ENCODE measurements at places on chromosomes 12 and 14.

- no peak for DNase-seq
Observed at GRCh38 chr12:79423560-79423959, 267.2 kb downstream of the PAWR start.

DNA sequence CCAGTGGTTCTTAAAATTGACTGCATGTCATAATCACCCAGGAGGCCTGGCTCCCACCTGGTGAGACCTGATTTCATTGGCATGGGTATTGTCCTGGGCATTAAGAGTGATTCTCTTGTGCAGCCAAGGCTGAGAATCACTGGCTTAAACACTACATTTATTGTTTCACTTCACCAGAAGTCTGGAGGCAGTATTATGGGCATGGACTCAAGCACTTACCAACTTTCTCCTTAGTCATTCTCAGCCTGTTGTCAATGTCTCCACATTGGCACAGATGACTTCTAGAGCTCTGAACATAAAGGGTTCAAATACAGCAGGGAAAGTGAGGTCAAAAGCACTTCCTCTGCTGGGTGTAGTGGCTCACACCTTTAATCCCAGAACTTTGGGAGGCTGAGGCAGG is 25.6 kb upstream of the GCH1 start:
- DNase-seq, result no peak

DNA sequence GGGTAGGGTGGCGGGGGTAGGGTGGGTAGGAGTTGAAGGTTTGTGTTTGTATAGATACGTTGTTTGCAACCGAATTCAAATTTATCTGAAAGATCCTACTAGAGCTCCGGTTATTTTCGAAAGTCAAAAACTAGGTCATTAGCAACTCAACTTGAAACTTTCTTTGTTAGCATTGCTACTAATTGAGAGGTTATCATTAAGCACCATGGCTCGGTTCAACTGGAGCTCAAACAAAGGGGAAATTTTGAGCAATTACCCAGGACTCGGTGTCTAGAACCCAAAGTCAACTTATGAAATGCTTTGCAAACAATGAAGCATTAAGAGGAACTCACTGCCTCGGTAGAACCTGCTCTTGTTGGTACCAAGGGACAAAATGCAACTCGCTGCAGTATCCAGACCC is 207.7 kb downstream of the BCAT1 start:
- no peak for DNase-seq

DNA sequence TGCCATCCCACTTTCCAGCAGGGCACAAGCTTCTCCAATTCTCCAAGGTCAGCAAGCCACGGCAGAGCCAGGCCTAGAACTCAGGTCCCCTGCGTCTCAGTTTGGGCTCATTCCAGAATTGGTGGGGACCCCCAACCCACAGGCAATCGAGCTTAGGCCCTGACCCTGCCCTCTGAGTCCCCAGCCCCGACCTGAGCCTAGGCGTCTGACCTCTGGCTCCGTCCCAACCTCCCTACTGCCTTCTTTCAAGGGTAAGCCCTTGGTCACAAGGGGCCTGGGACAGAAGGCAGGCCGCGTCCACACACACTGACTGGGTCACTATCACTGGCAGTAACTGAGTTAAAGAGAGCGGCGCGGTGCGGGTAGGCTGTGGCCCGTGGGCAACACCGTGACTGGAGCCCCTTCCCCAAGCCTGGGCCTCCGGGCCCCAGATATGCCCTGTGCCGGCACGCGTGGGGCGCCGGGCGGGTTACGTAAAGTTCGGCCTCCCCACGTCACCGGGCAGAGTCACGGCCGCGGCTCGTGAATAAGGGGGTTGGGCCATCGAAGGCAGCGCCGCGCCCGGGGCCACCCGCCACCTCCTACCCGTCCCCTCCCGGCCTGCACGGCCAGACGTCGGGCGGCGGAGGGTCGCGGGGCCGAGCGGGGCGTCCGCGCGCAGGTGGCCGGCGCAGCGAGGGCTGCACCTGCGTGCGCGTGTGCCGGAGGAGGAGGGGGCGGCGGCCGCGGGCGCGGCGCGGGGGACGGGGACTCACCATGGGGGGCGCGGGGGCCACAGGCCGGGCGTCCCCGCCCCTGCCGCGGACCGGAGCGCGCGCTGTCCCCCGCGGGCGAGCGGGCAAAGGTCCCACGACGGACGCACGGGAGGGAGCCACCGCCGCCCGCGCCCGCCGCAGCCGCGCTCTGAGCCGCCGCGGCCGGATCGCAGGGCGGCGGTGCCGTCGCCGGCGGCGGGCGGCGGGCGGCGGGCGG is 516 bp downstream of the ANKRD9 start:
- DNase-seq, result peak; percentile 31

GRCh38 chr12:30696103-30696408 is 387 bp upstream of the IPO8 start:
- DNase-seq, result no peak

- no peak for DNase-seq
Observed at GRCh38 chr14:68261092-68261842, 441.7 kb downstream of the RAD51B start.

- no peak for DNase-seq
Observed at GRCh38 chr14:88518592-88519512, 36.0 kb downstream of the PTPN21 start.

DNA sequence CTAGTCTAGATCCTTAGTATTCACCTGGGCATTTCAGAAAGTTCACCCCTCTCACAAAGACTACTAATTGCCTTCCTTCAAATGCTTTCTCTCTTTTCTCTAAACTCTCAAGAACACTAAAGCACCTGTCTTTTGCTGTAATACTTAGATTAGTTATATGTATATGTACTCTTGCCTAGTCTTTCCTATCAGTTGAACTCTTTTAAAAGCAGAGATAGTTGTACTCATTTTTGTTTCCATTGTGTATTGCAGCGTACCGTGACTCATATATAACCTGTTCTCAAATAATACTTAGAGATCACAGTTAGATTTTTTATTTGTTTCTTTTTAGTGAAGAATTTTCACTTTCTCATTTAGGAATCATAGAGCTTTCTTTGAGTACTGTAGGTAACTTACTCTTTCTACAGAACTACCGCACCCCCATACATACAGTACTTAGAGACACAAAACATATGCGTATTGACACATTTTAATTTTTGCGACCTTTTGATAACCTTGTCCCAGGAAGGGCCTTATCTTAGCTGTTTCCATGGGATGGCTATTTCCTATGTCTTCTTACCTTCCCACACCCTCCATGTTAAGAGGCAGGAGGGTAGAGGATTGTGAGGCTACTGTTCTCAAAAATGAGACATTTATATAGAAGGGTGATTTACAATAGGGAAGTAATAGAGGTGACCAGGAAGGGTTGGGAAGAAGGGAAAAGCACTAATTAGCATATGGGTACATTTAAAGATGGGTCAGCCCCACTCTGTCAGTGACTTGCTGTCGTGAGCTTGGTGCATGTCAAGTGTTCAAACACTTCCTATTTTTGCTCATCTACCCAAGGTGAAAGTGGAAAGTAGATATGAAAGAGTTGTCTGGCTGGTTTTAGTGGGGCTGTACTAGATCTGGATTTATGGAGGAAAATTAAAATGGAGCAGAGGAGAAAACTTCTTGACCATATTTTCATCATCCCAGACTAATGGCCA is 74.3 kb downstream of the PLEKHA5 start:
- DNase-seq, result no peak

- no peak for DNase-seq
Observed at GRCh38 chr12:57389033-57389432, 41.8 kb downstream of the R3HDM2 start.

GRCh38 chr14:79064214-79064613 is 894.0 kb downstream of the NRXN3 start:
- DNase-seq, result no peak

DNA sequence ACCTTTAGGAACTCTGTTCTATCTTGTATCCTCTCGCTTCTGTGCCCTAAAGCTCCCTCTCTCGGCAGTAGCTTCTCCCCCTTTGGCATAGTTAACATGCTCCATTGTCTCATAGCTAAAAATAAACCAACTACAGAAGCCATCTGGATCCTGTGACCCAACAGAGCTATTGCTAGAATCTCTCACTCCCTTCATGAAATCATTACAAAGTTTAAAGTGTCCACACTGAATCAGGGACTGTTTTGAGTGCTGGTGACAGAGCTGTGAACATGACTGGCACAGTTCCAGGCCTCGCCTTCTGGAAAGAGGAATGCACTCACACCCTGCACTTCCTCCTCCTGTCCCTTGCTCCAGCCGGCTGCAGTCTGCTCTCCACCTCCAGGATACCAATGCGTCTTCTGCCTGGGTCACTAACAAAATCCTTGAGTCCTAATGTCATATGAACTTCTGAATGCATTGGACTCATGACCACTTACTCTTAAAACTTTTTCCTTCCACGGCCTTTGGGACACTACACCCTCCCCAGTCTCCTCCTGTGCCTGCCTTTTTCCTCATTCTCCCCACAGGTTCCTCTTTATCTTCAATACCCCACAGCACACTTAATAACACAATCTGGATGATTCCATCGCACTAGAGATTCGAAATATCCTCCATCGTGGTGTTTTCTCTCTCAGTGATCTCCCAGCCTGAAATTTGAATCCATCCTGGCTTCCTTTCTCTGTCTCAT is 13.2 kb downstream of the PLBD1 start:
- DNase-seq, result peak; percentile 44

GRCh38 chr12:95942101-95942523 is 302 bp downstream of the CCDC38 start:
- DNase-seq, result peak; percentile 25

DNA sequence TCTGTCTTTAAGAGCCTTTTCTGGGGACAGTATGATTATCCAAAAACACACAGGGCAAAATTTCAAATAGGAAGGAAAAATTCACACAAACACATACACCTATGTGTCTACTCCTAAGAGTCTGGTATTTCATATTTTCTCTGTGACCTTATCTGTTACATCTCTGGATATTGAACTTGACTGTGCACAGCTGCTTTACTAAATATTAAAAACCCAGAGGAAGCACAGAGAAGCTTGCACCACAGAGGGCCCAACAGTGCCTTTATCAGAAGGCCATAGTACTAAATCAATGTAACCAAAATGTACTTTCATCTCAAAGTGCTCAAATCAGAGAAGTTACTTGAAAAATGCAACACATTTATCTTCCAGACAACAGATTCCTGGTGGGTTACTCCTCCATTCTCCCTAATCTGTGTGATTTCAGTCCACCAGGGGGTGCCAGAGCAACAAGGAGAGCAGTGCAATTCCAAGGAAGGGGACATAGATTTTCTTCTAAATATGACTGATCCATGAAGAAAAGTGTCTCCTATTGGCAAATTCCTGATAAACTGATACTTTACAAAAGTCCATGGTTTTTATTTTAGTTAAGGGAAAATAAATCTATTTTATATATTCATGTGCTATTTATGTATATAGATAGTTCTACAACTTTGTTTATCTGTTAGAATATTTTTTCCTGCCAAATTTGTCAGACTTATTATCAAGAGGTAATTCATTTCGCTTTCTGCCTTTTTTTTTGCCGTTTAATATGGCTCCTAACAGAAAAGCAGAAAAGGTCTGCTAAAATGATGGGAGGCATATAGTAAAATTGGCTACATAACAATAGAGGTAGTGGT is 617.6 kb downstream of the LRFN5 start:
- peak; percentile 80 for DNase-seq

DNA sequence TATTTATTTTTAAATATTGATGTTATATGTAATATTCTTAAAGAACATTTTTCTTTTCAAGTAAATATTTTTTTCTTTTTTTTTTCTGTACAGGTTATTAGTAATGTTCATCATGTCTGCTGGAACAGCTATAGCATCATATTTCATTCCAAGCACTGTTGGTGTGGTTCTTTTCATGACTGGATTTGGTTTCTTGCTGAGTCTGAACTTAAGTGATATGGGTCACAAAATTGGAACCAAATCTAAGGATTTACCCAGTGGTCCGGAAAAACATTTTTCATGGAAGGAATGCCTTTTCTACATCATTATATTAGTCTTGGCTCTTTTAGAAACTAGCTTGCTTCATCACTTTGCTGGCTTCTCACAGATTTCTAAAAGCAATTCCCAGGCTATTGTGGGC is 23.2 kb downstream of the PCNX4 start:
- no peak for DNase-seq

- no peak for DNase-seq
Observed at GRCh38 chr12:123337070-123337469, 27.6 kb downstream of the SBNO1 start.

GRCh38 chr12:262817-263216 is at the start of gene SLC6A13:
TSS of gene SLC6A13 (minus strand) at chr12:262836. CDS start at chr12:260052, 2,784 bp downstream.
- DNase-seq, result no peak

DNA sequence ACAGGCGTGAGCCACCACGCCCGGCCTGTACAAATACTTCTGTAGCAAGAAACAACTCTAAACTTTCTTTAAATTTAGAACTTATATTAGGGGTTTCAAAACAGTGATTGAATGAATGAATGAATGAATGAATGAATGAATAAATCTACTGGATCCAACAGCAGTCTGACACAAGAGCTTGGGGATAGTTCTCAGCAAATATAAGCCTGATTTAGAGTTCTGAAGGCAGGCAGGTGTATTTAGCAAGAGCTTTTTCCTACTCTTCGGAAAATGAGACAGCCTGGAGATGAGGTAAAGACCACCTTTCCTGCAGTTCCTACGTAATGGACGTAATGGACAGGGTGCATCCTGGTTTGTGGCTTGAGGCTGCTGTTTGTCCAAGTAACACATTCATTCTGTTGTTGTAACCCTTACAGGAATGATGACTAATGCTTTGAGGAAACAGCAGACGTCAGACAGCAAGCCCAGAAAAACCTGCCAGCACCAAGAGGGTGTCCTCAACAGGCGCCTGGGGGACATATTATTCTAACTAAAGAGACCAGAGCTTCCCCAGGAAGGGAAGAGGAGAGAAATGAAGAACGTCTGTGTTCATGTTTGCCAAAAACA is 277.4 kb upstream of the SOX5 start:
- DNase-seq, result no peak

DNA sequence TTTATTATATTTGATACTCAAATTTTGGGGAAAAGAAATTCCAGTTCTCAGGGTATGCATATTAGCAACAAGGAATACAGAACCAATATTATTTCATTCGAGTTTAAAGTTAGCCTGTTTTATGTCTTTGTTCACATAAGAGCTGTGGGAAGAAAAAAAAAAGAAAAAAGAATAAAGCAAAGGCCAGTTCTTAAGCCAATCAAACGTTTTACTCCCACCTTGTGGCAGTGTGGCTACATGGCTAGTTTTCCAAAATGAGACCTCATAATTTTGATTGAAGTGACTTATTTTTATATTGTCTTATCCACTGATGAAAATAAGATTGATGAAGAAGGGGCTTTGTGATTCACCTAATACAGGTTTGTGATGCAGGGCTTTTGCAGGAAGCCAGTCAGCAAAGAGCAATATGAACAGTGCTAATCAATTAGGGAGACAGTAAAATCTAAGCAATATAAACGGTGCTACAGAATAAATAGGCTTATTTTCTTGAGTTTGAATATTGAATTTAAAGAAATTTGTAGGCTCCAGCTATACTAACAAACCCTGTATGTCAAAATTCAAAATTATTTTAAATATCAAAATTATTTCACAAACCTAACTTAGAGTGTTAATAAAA is 624.1 kb upstream of the FOXG1 start:
- peak; percentile 83 for DNase-seq

- peak; percentile 15 for DNase-seq
Observed at GRCh38 chr12:107522692-107523477, 162.7 kb upstream of the PWP1 start.

Data from DMS79 treated with DMSO at 0.1 percent for 48 hours (cell line).